ENCODE measurements at places on chromosomes 16 and 17.

GRCh38 chr17:59668816-59669215, 38.4 kb downstream of the PTRH2 start:
- no peak for DNase-seq

- no peak for DNase-seq
Observed at GRCh38 chr17:19618015-19618414, 30.5 kb upstream of the ALDH3A2 start.

- no peak for DNase-seq
Observed at GRCh38 chr16:53007095-53007494, 45.6 kb downstream of the CHD9NB start.

DNA sequence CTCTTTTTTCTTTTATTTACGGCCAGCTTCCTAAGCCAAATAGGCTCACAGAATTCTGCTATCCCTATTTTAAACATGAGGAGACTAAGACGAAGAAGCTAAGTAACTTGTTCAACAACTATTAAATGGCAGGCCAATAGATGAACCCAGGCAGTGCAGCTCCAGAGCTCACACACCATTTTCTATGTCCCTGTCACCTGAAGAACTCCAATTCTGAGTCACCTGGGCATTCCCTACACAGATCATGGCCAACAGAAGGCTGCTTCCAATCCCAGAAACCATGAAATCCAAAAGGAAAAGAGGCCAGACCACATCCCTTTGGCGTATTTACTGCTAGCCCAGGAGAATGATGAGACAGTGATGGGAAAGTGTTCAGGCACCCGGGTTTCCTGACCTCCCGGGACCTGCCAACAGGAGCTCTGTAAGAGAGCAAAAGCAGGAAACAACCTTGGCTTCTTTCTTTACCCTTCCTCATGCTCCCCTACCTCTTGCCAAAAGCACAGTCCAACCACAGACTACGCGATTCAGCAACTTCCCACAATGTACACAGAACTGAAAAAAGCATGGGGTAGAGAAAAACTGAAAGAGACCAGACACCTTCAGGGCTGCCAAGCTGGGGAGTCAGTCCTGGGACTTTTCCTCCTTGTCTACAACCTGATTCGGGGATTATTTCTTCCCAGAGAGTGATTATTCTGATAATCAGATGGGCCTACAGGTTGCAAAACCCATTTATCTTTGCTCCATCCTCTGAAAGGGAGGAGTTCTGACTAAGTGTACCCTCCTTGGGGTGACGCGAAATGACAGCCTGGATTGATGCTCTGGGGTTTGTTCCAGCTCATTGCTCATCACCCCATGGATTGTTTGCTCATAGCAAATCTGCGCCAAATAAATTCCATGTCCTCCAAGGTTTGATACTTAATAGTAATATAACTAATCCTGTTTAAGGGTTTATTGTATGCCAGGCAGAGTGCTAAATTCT, 47.8 kb upstream of the HAS3 start:
- no peak for DNase-seq

DNA sequence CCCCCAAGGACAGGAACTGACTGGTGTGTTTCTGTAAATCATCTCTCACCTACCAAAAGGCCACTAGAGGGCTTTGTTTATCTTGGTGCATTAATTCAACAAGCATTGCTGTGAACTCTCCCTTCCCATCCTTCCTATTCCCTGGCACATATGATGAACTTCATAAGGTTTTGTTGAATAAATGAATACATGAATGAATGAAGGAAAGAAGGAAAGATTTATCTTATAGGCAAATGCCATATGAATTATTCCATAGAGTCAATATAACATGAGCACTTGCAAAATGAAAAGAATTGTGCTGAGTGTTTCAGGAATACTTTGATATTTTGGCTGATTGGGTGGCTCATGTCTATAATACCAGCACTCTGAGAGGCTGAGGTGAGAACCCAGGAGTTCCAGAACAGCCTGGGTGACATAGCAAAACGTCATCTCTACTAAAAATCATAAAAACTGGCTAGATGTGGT, 4.3 kb downstream of the SPDYE4 start:
- no peak for DNase-seq

GRCh38 chr16:80705596-80705995, 98.8 kb downstream of the CDYL2 start:
- no peak for DNase-seq

DNA sequence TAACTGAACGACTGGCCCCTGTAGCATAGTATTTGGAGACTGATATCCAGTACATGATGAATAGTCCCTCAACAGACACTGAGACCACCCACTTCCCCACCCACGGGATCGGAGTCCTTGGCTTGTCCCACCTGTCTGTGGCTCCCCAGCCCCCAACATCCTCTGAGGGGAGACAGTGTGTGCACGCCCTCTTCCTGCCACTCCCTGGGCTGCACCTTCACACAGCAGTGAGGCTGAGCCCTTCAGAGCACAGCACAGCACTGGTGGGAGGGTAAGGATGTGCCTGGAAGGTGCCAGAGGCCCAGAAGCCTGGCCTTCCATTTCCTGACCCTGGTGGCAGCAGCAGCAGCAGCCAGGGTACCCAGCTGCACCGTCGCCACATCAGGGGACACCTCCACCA, 11.0 kb downstream of the DNASE1 start:
- DNase-seq = no peak

DNA sequence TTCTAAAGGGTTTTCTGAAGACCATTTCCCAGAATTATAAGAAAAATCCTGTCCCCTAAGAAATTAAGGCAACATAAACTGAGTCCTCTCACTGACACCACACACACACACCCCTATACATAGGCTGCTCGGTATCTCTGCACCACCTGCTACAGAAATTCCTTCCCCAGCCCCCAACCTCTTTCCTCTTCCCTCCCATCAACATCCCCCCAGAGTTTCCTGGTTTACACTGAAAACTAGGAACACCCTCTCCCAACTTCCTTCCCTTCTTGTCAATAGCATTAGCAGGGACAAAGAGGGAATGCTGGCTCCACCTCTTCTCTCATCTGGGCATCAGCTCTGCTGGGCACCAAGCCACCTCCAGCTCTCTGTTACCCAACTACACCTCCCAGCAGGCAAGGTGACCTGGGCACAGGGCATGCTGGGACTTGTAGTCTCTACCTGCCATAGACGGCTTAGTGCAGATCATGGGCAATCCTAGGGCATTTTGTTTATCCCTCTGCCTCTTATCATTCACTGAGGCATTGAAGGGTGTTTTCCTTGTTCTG, 15.7 kb downstream of the CAVIN1 start:
- DNase-seq = peak; percentile 79

GRCh38 chr16:84144209-84144858, 643 bp downstream of the HSDL1 start:
- no peak for DNase-seq

DNA sequence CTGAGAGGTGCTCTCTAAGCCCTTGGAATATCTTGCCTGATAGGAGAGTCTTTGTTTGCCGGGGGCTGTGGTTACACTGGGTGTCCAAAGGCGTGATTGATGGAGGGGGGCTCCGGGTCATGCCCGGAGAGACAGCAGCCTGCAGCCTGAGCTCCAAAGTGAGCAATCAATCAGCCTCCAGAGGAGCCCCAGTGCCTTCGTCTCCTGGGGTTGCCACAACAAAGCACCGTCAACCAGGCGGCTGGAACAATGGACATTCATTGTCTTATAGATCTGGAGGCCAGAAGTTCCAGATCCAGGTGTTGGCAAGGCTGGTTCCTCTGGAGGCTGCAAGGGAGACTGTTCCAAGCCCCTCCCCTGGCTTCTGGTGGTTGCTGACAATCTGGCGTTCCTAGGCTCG, 24.0 kb upstream of the GINS2 start:
- DNase-seq = no peak

GRCh38 chr17:36204724-36205500, 6.0 kb upstream of the CCL4L2 start:
- DNase-seq = no peak

DNA sequence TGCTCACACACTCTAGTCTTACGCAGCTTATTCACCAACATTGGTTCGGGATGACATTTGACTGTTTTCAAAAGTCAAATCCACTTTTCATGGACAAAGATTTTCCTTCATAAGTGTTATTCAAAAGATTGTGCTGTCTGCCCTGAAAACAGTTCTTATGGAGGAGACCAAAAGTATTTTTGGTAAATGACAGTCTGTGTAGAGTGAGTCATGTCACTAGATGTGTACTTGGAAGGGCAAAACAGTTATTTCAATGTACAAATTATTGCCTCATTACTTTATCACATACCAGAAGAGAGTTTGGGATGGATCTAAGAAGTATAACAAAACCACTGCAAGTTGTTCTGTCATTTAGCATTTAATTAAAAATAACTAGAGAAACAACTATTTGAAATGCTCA, 265.6 kb downstream of the CDH13 start:
- DNase-seq = no peak

DNA sequence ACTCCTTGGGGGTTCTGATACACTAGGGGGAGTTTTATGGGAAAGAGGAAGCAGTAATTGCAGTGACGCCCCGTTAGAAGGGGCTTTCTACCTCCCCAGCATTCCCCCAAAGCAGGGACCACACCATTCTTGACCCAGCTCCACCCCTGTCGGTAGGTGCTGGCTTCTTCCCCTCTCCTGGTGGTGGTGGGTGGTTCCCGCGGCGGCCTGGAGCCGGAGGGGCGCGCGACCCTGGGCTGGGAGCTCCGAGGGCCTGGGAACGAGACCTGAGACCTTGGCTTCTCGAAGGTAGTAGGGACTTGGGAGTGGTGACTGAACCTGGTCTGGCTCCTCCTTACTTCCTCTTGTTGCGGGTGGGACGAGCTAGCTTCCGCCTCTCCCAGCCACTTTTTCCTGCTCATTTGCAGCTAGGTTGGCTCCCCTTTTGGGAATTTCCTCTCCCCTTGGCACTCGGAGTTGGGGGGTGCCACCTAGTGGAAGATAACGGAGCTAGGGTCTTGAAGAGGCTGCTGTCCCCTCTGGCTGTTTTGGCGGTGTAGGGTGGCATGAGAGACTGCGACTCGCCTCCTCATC, 438 bp downstream of the GRN start:
- no peak for DNase-seq

GRCh38 chr17:48954300-48954755, 9.7 kb upstream of the SNF8 start:
- DNase-seq = no peak

DNA sequence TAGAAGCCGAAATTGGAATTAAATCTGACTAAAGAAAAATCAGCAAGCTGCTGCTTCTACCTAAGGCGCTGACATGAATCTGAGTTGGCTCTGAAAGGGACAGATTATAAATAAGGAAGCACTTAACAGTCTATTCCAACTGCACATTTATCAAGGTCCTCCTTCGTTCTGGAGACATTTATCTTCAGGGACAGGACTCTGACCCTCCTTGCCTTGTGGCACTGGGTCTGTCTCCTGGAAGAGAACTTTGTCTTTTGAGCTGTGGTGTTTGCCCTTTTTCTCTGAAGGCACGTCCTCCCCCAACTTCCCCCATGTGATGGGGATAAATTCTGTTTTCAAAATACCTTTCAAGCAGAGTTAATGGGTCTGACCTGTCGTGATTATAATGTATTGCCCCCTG, 47.0 kb upstream of the MARCHF10 start:
- DNase-seq = no peak

DNA sequence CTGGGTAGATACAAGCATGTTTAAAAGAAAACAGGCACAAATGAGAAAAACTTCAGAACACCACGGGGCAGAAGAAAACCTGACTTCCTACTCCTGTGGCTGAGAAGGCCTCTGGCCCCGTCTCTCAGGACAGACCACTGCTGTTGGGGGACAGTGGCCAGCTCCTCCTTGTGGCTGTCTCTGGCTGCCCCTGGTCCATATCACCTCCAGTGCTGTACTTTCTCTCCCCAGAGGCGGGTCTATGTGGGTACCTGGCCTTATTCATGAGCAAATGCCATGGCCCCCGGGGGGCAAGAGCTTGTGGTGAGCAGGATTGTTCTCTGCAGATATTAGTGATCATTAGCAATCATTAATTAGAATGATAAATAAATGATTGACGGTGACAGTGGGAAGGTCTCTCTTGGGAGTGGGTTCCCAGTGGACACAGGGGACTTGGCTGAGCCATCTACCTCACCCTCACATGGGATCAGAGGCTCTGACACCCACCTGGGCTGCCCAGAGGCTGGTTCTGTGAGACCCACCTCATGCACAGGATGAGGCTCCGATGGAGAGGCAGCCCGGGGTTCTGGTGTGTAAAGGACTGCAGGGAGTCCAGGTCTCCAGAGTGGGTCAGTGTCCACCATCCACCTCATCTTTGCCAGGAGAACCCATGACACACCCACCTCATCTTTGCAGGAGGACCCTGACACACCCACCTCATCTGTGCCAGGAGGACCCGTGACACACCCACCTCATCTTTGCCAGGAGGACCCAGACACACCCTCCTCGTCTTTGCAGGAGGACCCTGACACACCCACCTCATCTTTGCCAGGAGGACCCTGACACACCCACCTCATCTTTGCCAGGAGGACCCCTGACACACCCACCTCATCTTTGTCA, 30.6 kb upstream of the CBFA2T3 start:
- no peak for DNase-seq

GRCh38 chr17:60390186-60390585, 1.7 kb downstream of the USP32 start:
- DNase-seq = no peak

GRCh38 chr16:66524601-66525164, 25.2 kb downstream of the TK2 start:
- no peak for DNase-seq

GRCh38 chr16:13935408-13935807, 15.5 kb downstream of the ERCC4 start:
- DNase-seq = no peak

GRCh38 chr16:70253291-70254106, 1.8 kb upstream of the EXOSC6 start:
- DNase-seq = no peak

GRCh38 chr17:79777894-79778503, at the start of gene CBX2:
CBX2 (plus strand) TSS chr17:79778148; CDS start chr17:79778236, 88 bp downstream.
- no peak for DNase-seq

DNA sequence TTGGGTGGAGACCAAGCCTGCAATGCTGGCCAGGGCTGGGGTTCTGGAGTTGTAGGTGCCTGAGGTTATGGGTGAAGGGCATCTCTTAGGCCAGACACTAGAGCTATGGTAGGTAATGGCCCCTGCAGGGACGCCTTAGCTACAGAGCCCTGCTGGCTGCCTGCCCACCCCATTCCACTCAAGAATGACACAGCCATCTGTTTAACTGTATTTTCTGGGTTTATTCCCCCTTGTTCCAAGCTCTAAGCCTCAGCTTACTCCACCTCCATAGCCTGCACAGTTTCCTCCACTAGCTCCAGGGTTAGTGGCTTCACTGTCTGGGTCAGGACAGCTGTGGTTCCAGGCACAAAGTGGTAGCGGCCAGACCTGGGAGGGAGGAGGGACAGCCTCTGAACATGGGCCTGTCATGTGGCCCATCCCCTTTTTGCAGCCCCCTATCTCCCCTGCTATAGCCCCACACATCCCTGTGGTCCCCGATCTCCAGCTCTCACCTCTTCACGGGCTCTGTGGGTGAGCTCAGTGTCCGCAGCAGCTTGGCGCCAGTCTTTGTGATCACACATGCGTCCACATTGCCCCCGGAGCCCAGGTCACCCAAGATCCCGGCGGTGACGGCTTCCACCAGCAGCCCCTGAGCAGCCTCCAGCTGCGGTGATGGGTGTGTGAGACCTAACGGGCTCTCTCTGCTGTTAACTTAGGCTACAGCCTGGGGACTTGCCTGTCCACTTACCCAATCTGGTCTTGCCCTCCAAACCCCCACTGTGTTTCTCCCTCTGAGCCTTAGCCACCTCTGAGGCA, 2.1 kb downstream of the PSMB10 start:
- no peak for DNase-seq
